ENCODE measurements at places on chromosomes 4 and X.

DNA sequence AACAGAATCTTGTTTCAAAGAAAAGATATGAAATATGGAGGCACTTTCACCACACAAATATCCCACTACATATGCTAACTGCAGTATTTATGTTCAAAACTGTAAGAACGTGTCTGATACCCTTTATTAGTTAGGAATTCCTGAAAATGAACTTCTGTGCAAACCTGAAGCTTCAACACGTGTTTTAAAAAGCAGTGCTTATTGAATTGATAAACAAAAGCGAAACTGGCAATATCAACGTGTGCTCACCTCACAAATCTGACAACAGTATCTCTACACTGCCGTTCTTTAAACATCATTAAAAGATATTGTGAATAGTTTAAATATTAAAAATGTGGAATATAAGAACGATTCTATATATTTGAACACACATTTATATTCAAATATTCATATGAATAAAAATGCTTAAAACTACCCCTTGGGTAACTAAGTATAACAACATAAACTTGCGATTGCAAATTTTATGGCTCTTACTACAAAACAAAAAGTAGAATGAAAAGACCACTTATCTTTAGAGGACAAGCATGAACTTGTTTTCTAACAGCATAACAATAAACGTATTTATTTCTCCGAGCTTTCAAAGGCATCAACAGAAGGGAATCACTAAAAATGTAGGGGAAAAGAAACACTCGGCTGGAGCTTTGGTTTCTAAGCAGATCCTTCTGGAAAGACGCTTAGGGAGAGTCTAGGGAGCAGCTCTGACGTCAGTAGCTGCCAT lies at the start of gene LRP2BP:
TSS of gene LRP2BP (minus strand) at position 687 of the 718 bp plus-strand sequence. CDS start 17,738 bp downstream, outside the sequence.
- no peak for DNase-seq

GRCh38 chr4:164935363-164935762 lies 42.1 kb downstream of the TRIM61 start:
- DNase-seq: no peak

DNA sequence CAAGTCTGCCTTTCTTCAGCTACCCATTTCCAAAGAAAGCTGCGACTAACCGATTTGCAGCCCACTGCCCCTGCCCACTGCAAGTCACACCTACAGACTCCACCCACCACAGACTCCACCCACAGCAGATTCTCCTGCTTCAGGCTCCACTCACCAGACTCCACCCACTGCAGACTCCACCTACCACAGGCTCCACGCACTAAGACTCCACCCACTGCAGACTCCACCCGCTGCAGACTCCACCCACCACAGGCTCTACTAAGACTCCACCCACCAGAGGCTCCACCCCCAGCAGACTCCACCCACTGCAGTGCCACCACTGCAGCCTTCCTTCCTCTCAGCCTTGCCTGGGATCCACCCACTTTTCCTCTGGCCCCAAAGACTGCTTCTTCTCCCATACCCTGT lies 41.3 kb downstream of the ABLIM2 start:
- no peak for DNase-seq

DNA sequence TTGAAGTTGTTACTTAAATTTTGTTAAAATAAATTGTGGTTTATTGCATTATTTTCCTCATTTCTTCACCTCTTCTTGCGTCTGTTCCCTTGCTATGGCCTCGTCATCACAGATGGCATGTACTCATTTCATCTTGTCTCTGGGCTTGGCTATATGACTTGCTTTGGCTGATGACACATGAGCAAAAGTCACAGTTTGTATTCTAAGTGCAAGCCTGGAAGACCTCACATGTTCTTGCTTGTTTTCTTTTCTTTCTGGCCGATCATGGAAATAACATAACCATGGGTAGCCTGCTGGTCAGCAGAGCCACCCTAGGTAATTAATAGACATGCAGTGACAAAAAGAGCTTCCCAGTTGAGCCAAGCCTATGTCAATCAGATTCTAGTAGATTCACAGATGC lies 527.9 kb downstream of the SPRY1 start:
- DNase-seq: no peak

- DNase-seq: no peak
These were observed 7.0 kb upstream of the AMTN start for GRCh38 chr4:70511365-70511764.

- DNase-seq: no peak
These were observed 61.8 kb downstream of the FHDC1 start for GRCh38 chr4:152997771-152998487.

- no peak for DNase-seq
These were observed 27.4 kb upstream of the DIPK2B start for GRCh38 chrX:45228126-45228525.

GRCh38 chr4:4714331-4714730 lies 145.1 kb upstream of the MSX1 start:
- DNase-seq: no peak

- no peak for DNase-seq
These were observed 2.4 kb downstream of the ZFYVE28 start for GRCh38 chr4:2415881-2416563.

GRCh38 chr4:18109676-18110075 lies 88.1 kb upstream of the LCORL start:
- no peak for DNase-seq

DNA sequence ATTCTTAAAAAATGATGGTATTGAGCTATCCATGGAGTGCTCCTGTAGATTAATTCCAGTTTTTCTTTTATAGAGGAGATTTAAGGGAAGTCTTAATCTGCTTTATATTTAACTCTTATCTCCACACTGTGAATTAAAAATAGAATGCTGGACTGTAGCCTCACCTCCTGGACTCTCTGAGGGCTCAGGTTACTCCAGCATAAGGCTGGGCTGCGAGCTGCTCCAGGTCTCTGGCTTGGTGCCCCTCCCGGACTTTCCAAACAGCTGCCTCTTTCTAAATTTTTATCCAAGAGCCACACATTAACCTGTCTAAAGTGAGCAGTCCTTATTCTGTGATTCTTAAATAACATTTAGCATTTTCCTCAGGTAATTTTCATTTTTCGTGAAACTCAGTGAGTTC lies 218.7 kb upstream of the JADE1 start:
- no peak for DNase-seq

GRCh38 chr4:149884529-149885181 lies 69.0 kb upstream of the IQCM start:
- DNase-seq: no peak

GRCh38 chr4:105472871-105473323 lies 965 bp downstream of the PPA2 start:
- DNase-seq: no peak

DNA sequence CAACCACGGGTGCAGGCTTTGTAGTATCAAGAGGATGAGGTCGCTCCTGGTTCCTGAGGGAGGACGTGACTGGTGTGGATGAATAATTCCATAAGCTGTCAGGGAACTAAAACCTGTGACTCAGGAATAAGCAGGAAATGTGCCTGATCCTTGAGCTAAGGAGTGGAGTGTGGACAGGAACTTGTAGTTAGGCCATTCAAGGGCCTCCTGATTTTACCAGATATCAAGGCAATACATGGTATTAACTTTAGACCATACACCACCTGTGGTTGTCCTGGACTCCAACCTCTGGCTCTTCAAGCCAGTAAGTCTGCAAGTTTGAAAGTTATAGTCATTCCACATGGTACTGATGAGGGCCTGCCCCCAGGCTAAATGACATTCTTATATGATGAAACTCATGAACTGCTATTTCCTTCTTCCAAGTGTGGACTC lies 12.1 kb upstream of the ING2 start:
- no peak for DNase-seq

GRCh38 chr4:38769857-38770256 lies 12.9 kb downstream of the TLR10 start:
- no peak for DNase-seq

DNA sequence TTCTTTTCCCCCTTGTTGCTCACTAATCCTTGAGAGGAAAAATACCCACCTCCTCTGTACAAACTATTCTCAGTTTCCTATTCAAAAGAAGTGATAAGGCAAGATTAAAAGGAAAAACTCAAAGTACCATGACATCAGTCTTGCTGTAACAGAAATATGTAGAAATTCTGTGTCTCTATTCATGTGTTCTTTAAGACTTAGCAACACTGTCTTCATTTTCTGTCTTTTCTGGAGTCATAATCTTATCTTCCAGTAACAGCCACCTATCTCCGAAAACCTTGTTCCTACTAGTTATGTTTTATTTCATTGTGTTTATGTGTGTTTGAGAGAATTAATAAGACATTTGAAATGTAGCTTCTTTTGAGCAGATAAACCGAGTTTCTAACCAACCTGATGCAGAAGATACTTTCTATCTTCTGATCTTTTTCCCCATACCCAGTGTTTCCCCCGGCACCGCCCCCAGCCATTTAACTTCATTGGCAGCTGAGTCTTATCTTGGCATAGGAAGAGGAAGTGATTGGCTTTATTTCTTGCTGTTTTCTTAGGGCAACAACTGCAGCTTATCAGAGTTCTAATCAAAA lies 8.0 kb downstream of the FAM241A start:
- no peak for DNase-seq

DNA sequence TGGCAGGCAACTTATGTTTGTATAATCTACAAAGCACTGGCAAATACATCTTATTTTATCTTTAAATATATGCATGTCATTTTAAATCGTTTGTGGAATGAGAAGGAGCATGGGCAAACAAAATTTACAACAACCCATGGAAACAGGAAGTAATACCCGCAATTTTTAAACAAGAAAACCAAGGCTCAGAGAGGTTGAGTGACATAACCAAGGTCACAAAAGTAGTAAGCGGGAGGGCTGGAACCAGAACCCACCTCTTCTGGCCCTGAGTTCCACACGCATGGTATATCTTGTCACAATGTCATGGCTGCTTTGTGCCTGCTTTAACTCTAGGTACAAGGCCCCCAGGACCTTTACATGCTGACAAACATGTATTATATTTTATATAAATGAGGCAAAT lies 52.9 kb downstream of the SLC7A11 start:
- no peak for DNase-seq

GRCh38 chrX:27889878-27890277 lies 82.1 kb downstream of the MAGEB10 start:
- no peak for DNase-seq

All from anterior cingulate cortex (tissue), 58 donors.